ENCODE measurements at places on chromosomes 7 and 10. TPM values are rescaled to one million over a fixed set of nuclear protein-coding genes. Genes with fewer than 3 reads are reported as not detected.

GRCh38 chr7:138565451-138566114 is 105.5 kb downstream of the TRIM24 start:
- DNase-seq, result no peak

The ACSL5 gene
- total RNA-seq, result 5.6 TPM

GRCh38 chr7:93574646-93575554 is at the start of gene CALCR:
Gene CALCR, minus strand, starts transcription at chr7:93574724. Its CDS starts 87,743 bp downstream, at chr7:93486981.
- no peak for DNase-seq

DNA sequence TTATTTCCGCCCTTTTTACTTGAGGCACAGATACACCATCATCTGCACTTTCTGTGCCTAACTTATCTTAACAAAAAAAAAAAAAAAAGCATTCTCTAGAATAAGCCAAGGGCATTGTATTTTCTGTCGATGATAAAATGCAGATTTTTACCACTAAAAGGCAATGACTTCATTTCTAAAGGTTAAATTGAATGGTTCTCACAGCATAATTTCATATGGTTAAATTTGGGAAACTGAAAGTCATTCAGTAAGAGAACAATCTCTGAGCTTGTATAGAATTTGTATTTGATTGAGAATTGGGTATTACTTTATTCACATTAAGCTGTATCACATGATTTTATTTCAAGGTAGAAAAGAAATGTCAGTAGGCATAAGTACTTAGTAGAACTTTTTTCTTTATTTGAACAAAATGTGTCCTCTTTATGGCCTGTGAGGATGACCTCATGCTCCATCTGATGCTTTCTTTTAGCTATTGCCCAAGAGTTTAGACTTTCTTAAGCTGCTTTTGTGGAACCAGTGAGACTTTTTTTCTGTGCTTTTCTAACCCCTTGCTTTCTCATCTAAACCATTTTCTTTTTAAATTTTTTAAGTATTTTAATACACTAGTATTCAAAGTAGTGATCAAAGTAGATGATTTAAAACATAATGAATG is 110.3 kb downstream of the LRRC4 start:
- DNase-seq, result no peak

GRCh38 chr7:152608208-152608607 is 67.7 kb downstream of the XRCC2 start:
- no peak for DNase-seq

DNA sequence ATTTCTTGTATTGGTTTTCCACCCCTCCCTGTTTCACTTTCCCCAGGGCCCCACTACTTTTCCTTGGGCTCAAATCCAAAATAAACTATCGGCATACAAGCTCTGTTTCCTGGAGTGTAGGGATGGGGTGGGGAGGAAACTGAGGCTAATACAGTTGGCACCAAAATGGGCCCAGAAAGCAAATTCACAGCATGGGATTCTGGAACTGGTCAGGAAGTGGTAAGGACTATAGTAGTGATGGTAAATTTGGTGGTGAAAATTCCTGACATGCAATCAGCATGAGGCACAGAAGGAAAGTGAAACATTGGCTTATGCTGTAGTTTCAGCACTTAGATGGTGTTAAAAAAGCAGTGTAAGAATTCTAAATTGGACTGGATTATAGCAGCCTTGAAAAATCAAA is 8.7 kb upstream of the SAMD9L start:
- no peak for DNase-seq

The TEX36 gene
- not detected for total RNA-seq

The NUB1 gene
- total RNA-seq, result 45.3 TPM

- DNase-seq, result no peak
These were observed 8.2 kb downstream of the JCAD start for GRCh38 chr10:30051220-30051619.

Data from heart left ventricle (tissue), 16 donors.